ENCODE measurements at places on chromosomes 2 and 18.

DNA sequence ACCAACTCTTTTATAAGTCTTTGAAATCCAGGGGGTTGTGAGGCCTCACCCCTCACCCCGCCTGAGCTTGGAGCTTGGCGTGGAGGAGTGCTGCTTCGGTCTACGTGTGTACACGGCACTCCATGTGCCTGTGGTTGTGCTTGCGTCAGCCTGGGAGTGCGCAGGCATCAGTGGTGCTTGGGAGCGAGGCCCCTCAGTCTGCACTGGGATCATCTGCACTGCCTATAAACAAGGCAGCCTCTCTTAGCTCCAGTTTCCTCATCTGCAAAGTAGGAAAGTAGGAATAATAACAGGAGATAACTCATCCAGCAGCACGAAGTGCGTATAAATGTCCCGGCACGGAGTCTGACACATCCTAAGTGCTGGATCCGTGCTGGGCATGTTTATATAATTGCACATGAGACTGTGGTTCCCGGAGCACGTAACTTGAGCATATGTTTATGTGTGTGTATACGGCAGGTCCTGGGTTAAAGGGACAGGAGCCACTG is 1.2 kb downstream of the GYPC start:
- no peak for DNase-seq

DNA sequence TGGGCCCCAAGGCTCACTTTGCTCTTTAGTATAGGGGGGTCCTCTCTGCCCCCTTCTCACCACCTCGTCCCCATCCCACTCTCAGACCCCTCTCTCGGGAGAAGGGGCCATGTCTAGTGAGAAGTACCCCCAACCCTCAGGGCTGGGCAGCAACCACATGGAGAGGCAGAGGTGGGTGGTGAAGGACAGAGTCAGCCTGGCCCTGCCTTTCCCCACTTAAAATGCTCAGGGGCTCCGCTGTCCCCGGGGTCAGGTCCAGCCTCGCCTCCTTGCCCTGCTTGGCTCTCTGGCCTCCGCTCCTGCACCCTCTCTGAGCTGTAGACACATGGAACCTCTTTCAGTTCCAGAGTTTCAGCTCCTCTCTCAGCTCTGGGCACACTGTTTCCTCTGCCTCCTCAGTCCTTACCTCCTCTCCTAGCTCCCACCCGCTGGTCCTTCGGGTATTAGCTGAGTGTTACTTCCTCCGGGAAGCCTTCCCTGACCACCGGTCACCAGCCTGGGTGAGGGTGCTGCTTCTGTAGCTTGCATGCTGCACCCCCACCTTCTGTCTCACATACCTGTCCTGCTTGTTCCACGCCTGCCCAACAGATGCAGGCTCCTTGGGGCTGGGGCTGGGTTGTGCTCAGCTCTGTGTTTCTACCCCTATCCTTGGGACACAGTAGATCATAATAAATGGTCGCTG is 79.5 kb upstream of the OTOF start:
- no peak for DNase-seq

- no peak for DNase-seq
Measured at GRCh38 chr2:149313512-149313972, 16.8 kb upstream of the LYPD6 start.

DNA sequence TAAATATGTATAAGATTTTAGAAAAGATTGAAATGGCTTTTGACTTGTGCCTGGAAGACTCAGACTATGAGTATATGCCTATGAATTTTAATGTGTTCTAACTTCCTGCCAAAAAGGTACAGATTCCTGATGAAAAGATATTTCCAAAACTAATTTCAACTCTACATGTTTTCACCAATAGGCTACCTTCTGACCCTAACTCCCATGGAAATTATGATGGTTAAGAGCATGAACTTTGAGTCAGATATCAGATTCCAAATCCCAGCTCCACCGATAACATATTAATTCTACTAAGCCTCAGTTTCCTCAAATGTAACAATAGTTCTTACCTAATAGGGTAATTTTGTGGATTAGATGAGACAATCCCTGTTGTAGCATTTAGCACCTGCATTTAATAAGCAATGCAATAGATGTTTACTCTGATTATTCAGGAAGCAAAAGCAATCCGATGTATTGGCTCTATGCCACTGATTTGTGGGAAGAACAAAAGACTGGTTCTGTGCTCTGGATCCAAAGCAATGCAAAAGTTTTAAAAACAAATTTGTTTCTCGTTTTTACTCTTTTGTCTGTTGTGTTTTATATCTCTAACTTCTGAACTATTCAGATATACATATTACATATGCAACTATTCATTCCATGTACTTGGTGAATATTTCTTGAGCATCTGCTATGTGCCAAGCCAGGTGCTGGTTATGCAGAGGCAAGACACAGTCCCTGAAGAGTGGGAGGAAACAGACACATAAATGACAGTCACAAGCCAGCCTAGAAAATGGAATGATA is 115.4 kb downstream of the GATA6 start:
- no peak for DNase-seq

- no peak for DNase-seq
Measured at GRCh38 chr2:15677141-15677843, 85.6 kb downstream of the DDX1 start.

- DNase-seq = no peak
Measured at GRCh38 chr2:165902934-165903333, 50.6 kb downstream of the TTC21B start.

GRCh38 chr18:11572201-11572600 is 37.2 kb upstream of the SLC35G4 start:
- DNase-seq = no peak

GRCh38 chr2:207896525-207897285 is 127.0 kb upstream of the FZD5 start:
- no peak for DNase-seq

DNA sequence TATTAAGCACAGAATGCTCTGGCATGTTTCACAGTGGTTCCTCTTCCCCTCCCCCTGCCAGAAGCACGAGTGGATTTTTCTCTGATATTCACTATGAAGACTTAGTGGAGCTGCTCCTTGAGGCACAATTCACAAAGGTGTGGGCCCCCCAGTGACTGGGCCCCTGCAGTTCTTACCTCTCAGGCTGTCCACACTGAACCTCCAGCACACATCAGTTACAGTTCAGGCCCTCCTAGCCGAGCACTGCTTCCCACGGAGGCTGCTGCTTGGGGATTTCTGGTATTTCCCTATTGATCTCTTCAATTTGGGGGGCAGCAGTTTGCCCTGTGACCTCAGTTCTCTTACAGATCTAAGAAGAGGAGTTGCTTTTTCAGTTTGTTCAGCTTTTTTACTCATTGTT is 236.1 kb downstream of the SH3RF3 start:
- DNase-seq = no peak

- no peak for DNase-seq
Measured at GRCh38 chr2:322326-322725, 34.4 kb upstream of the ALKAL2 start.

DNA sequence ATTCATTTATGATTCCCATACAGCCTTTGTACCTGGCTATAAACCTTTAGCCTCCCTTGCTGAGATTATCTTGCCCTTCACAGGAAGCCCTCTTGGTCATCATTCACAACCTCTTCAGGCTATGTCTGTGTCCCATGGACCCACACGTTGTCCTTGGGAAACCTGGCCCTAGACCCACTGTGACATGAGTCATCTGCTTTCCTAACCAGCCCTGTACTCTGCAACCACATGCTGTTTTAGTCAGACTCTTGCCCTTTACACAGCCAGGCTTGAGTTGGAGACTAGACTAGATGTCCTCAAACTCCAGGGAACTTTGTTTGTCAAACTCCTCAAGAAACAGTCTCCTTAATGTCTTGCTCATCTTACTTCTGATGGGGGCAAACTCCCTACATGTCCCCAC is 229.3 kb upstream of the ZSWIM2 start:
- DNase-seq = no peak

DNA sequence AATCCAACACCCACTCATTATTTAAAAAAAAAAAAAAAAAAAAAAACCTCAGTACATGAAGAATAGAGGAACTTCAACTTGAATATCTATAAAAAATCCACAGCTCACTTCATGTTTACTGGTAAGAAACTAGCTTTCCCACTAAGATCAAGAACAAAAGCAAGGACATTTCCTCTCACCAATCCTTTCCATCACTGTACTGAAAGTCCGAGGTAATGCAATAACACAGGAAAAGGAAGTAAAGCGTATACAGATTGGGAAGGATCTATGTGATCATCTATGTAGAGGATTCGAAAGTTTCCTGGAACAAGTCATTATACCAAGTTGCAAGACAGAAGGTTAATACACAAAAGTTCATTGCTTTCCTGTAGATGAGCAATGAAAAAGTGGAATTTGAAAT is 63.2 kb downstream of the ROCK2 start:
- DNase-seq = no peak

- DNase-seq = no peak
Measured at GRCh38 chr18:38940863-38941531, 1375.4 kb upstream of the CELF4 start.

- no peak for DNase-seq
Measured at GRCh38 chr2:47414682-47415458, 11.9 kb downstream of the MSH2 start.

DNA sequence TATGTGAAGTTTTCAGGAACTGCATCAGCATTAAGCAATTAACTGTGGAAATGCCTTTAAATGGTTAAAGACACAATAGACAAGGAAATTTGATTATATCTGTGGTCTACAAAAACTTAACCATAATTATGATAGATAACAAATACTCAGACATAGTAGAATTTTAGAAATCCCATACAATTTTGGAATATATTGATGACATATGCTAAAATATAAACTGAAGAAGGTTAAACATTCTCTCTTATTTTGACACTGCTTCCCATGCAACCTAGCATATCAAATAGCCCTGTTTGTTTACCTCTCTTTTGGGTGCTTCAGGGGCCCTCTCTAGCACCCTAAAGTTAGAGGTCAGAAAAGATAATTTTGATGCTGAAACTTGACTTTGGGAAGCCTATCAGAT is 1274.8 kb upstream of the SLC39A10 start:
- no peak for DNase-seq

DNA sequence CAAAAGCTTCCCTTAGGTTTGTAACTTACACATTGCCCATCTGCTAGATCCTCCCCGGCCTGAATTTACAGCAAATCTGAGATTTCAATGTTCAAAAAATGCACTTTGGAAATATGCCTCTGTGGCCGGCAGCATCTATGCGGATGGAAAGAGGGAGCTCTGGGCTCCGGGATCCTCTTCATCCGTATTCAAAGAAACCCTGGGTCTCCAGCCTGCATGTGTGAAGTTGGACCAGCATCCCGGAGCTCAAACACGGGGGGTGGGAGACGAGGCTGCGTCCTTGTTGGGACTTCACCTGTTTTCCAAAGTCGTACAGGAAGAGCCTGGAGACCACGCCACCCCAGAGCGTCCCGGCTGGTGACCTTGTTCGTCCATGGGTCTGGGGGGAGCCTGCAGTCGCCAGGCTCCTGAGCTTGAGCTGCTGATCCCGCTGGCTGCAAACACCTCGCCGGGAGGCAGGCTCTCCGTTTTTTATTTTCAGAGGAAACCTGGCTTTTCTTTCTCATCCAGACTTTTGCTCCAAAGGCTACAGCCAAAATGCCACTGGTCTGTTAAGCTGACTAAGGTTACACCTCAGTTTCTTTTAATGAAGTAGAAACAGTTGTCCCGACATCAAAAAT is 77.4 kb downstream of the PTGR3 start:
- peak; percentile 39 for DNase-seq

- DNase-seq = no peak
Measured at GRCh38 chr2:109098251-109098920, 30.6 kb upstream of the SH3RF3 start.

- peak; percentile 17 for DNase-seq
Measured at GRCh38 chr2:41169744-41170143, 717.9 kb upstream of the SLC8A1 start.

DNA sequence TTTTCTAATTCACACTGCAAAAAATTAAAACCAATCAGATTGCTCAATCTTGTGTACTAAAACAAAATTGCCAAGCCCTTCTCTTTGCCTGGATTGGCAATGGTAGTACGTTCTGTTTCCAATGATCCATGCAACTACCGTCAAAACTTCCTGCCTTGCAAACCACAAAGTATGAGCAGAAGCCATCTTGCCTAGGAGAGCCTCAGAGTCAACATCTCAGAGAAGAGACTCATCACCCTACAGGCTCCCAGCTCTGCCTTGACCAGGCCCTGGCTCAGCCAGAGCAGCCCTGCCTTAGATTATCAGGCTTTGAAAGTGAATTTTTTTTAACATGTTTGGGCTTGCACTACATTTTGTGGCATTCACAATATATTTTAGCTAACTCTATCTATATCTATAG is 574.1 kb downstream of the SATB2 start:
- DNase-seq = no peak

DNA sequence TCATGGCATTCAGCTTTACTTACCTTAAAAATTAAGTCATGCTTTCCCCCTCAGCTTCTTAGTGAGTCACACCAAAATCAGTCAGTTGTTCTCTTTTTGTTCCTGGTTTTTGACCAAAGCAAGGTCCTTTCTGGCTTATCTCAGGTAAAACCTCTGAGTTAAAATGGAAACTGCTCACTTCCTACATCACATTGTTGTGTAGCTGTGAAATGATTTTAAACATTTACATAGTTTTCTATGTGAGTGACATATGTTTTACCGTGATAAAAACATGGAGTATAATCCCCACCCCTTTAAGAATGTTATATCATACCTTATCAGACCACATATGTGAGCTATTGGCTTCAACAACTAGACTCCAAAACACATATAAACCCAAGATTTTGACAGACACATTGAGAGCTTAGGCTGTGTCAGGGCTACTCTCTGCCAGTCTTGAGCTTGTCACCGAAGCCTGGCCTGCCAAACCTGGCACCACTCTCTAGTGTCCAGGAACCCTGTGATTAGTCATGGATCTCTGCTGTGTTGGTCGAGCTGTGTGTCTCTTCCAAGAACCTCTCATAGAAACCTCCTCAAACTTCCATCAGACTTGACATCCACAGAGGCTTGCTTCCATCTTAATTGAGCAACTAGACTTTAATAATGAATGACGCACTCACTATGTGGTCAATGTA is 294.5 kb upstream of the FBXO11 start:
- DNase-seq = no peak

DNA sequence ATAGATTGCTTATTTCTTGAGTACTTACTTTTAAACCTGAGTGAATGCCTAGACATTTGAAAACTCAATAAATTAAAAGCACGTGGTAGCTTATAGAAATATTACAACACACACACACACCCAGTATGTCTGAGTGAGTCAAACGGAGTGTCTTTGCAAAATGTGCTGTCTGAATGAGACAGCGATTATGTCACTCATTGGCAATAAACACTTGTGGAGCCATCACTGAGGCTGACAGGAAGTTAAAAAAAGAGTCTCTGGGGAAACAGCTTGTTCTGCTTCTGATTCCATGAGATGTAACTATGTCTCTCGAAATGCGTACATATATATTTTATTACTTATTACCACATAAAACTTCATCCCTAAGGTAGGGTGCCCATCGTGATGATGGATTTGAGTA is 22.3 kb upstream of the VPS4B start:
- no peak for DNase-seq

DNA sequence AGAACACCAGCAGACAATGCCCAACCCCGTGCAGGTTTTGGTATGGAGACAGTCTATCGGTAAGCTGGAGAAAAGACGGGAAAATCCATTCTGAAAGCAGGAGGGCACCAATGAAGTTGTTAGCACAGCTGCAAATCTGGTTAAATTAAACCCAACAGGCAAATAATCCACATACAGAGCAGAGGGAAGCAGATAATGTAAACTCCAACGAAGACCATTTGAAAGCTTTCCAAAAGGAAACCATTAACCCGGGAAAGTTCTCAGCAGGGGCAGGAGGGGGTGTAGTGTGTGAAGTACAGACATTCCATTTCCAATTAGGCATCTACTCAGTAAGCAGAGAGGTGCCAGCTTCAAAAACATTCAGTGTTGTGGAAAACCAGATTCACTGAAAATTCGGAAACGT is 10.3 kb downstream of the EDAR start:
- no peak for DNase-seq

Data from pancreas (tissue), 10 donors.